ENCODE measurements at places on chromosomes 2 and 18.
A peak's percentile ranks its signal among the peaks of the same experiment; 100 is the strongest.

DNA sequence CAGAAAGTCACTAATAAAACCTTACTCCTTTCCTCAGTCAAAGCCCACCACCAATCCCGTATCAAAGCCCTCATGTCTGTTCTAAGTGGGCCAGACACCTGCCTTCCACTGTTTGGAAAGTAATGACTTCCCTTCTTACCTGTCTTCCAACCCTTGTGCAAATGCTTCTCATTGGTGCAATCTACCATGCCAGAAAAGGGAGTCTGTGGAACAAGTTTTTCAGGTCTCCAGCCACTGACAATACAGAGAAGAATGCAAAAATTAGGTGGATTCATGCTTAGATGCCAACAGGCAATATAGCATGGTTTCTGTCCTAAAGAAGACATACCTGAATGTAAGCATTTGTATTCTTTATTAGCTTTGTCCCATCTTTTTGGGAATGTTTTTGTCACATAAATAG, 1140.6 kb upstream of the LRRTM1 start:
- DNase-seq: no peak

DNA sequence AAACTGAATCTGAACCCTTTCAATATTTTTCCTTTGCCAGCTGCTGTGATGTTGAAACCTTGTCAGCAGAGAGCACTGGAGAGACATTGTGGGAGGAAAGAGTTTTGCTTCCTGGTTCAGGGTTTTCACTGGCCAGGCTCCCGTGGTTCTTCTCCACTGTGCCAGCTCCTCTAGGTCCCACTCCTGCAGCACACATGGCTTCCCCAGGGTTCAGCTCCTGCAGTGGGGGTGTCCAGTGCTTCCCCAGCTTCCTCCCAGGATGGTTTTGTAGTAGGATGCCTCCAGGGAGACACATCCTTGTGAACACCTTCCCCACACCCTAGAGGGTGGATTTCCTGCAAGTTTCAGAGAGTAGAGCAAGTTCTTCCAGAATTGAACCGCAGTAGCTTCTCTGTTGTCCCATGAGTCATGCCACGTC, 24.0 kb upstream of the SULT1C3 start:
- DNase-seq: no peak

GRCh38 chr2:235829726-235830125, 335.9 kb downstream of the AGAP1 start:
- no peak for DNase-seq

DNA sequence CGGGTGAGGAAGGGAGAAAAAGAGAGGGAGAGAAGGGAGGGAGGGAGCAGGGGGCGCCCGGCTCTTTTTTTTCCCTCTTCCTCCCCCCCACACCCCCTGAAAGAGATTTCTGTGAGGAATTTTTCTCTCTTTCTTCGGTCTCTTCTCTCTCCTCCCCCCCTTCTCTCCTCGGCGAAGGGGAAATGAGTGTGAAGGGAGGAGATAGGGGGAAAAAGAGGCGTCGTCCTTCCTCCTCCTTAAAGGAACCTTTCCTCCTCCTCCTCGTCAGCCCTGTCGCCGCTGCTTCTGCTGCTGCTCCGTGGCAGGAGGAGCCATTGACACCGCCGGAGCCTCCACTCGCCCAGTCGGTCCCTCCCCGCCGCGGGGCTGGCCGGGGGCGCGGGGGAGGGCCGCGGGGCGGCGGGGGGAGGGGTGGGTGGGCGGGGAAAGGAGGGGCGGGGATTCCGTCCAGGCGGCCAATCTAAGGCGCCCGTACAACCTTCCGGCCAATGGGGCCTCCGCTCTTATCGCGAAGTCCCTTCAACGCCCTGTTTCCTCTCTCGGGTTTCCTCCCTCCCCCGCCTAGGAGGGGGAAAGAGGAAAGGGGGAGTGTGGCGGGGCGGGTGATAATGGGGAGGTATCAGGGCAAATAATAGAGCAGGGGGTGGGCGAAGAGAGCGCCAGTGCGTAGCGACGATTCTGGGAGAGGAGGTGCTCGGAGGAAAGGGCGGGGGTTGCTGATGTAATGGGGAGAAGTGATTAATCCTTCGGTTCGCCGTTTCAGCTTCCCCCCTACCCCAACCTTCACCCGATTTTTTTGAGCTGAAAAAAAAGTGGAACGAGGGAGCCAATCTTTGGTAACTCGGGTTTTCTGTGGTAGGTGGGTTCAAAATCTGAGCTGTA, at the start of gene FBXO11:
Gene FBXO11, minus strand, starts transcription at position 342 of the 882 bp plus-strand sequence. CDS start 778 bp downstream, outside the sequence.
- DNase-seq: peak; percentile 95

DNA sequence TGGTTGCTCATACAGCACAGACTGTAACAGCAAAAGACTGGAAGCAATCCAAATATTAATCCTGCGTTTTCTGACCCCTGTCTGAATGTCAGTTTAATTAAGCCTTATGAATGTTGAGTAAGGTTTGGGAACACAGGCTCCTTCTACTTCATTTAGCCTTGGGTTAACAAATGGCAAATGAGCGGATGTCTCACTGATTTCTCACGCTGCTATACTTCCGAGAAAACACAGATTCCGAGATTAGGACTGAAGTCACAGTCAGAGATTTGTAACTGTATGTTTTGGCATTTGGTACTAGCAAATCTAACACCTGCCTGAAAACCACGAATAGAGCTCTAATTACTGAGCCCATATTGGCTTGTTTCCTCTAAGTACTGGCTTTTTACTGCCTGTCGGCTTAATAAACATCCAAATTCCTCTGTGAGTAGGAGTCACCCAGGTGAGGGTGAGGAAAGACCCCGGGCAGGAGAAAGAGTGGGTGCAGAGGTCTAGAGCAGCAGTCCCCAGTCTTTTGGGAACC, 10.6 kb downstream of the MC5R start:
- DNase-seq: no peak

DNA sequence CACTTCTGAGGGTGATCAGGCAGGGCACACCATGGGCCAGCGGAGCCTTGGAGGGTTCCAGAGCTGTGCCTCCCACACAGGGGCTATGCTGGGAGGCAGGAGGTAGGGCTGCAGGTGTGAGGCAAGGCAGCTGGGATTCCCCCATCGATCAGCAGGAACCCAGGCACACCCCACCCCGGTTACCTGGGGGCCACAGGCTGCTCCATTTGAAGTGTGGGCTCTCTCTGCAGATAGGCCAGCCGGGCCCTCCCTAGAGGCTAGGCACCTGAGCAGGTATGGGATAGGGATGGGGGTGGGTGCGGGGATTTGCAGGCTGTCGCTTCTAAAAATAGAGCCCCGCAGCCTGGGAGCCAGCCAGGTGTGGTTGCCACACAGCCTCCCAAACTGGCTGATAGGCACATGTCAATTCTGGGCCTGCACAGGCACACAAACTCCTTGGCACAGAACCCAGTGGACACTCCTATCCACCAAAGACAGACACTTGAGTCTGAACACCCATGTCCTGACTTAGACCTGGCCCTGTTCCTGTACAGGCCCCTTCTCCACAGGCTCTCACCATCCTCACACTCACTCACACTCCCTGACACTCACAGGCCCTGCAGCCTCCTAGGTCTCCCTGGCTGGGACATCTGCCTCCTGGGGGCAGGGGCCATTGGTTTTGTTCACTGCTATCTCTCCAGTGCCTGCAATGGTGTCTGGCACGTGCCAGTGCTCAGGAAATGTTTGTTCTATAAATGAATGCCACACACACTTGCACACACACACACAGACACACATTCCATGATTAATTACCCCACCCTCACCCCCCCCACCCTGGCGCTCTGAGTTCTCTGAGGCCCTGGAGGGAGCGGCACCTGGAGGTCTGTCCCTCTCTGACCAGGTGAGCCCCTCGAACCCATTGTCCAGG, 73.4 kb downstream of the ZFP36L2 start:
- no peak for DNase-seq

- no peak for DNase-seq
These were observed 234.0 kb downstream of the EPHA4 start for GRCh38 chr2:221337957-221338685.

DNA sequence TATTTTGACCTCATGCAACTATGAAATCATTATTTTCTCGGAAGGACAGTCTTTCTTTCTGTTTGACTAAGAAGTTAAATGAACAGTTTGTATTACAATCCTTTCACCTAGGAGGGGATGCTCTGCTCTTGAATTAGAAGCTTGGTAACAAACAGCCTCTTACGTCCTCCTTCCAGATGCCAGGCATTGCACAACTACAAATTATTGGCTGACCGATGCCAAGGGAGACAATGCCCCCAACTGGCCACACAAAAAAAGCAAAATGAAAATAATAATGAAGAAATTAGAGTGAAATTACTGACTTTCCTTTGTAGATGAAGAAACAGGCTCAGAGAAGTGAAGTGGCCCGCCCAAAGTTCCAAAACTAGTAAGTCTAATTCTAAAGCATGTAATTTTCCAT, 177.9 kb downstream of the CYRIA start:
- no peak for DNase-seq

DNA sequence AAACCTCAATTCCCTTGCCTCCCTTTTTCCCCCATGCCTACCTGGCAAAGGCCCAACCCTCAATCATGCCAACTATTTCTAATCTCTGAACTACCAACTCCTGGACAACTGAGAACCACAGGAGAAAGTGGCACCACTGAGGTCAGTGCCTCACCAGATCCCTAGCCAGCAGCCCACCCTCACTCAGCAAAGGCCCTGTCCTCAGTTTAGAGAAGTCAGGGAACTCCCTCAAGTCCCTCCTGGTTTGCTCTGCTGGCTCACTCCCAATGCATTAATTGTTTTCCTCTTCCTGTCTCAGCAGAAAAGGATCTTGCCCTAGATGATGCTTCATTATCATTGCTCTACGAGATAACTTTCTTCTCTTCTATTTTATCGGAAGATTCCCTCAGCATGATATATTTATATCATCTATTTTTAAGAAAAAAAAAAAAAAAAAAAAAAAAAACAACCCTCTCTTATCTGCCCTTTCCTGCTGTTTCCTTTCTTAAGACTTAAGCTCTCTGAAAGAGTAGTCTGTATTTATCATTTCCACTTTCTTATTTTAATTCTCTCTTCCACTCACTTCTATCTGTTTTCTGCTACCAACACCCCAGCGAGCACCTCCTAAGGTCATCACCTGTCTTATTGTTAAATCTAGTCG, 22.7 kb upstream of the ZBTB14 start:
- no peak for DNase-seq

DNA sequence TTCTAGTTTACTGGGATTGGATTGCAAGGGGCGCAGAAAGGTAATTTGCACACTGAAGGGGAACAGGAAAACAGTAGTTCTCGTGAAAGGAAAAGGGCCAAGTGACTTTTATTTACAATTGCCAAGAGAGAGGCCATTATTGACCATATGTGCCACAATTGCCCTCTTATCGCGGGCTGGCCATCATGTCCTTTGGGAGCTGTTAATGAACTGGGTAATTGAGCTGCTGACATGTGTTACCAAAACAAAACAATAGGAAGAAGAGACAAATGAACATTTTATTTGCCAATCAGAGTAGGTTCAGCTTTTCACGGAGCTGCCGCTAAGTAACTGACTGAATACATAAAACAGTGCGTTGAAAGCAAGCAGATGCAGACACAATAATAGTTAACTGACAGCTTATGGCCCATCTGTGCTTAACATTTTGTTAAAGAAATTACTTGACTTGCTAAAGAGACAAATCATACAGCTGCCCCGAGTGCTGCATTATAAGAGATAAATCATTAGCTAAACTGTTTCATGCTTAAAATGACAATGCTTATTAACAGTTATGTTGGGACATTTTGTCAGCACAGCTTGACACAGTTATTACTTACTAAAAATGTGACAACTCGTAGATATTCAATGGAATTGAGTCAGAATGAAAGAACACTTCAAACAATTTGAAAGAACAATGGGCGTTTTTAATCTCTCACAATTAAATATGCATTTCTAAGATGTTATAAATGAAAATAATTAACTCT, 57.5 kb downstream of the PAX3 start:
- peak; percentile 57 for DNase-seq

DNA sequence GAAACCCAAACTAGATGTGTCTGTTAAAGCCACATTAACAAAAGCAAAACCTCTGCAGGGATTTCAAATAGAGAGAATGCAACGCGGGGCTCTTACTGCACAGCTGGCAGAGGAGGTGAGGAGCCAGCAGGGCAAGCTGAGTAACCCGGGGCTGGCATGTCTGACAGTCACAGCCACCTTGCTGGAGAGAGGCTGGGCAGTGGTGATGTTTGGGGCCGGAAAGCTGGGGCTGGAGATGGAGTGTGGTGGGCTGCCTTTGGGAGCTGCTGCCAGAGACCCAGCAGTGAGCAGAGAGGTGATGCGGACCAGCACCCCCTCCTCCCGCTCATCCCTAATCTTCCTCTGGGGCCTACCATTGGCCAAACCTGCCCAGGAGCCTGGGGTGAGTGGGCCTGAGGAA, 204.5 kb upstream of the ARL4C start:
- no peak for DNase-seq

- no peak for DNase-seq
These were observed 2.8 kb upstream of the CRYGB start for GRCh38 chr2:208148803-208149202.

GRCh38 chr2:74052732-74053710, 68.3 kb downstream of the TET3 start:
- no peak for DNase-seq

- DNase-seq: no peak
These were observed 2.0 kb downstream of the TMEM169 start for GRCh38 chr2:216083464-216084281.

DNA sequence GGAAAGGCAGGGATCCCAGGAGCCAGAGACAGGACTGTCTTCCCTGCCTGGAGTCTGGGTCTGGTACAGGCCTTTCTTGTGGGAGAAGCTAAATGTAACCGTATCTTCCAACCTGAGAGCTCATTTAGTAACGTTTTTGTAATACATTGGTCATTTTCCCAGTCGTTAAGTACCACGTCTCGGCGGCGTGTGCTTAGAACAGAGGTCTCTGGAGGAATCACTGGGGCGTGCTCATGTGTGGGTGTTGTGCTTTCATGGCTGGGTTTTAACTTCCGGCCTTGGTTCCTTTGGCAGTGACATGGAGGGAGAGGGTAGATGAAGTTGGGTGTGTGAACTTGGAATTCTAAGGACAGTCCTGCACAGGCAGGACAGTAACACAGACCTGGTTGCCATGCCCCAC, 79.7 kb downstream of the NCK2 start:
- DNase-seq: no peak

GRCh38 chr2:28391564-28392296, 928 bp upstream of the FOSL2 start:
- DNase-seq: peak; percentile 30

DNA sequence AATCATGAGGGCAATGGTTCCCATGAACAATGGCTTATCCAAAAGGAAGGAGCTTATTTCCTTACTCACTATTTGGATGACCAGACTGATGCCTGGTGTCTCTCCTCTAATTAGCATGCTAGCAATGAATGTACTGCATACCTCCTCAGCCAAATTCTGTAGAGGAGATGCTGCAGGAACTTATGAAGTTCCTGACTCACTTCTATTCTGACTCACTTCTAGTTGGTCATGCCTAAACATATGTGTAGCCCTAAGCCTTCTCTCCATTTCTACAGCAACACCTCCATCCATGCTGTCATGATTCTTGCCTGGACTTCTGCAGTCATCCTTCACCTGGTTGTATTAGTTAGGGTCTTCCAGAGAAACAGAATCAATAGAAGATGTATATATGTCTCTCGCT, 59.9 kb upstream of the MRPS9 start:
- no peak for DNase-seq
